ENCODE measurements at places on chromosomes 1 and 21.
A peak's percentile ranks its signal among the peaks of the same experiment; 100 is the strongest.

DNA sequence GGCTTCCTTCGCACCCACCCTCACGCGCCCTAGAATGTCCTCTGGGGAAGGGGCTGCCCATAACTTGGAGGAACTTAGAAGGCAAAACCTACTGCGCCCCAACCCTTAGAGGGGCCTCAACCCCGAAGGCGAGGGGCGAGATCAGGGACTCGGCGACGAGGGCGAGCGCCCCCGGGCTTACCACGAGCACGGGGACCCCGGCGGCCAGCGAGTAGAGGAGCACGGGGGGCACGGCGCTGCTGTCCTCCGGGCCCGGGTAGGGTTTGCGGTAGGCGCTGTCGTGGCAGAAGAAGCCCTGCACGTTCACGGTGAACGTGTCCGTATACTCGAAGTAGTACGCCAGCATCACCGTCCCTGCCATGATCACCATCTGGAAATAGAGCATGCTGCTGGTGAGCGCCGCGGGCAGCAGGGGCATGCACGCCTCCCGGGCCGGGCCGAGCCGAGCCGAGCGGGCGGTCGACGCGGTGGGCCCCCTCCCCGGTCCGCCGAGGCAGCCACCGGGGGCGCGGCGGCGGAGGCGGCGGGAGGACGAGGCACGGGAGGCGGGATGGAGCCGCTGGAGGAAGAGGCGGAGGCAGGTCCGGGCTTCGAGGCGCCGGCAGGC, 304 bp downstream of the PLPPR5 start:
- DNase-seq: no peak

- no peak for DNase-seq
Observed at GRCh38 chr1:14803002-14803789, 204.7 kb downstream of the KAZN start.

GRCh38 chr1:110962892-110963690, 631 bp downstream of the LRIF1 start:
- DNase-seq: peak; percentile 36

GRCh38 chr1:34367954-34368353, 191.2 kb downstream of the C1orf94 start:
- no peak for DNase-seq

DNA sequence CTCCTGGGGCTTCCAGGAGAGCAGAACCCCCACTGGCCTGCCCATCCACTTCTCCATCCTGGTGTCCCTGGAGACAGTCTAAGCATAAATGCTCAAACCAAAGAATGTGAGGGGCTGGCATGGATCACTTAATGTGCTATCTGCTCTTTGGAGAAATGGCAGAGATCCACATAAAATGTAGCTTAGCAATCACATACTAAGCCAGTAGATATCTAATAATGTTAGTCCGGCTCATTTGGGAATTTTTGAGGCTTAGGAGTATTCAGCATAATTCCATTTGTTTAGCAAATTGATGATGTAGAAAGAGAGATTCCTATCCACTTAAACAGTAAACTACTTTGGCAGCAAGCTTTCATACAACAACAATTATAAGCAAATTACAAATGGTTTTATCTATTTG, 90.7 kb downstream of the TENT5C start:
- DNase-seq: no peak

- DNase-seq: no peak
Observed at GRCh38 chr21:45105906-45106485, 31.6 kb downstream of the ADARB1 start.

- no peak for DNase-seq
Observed at GRCh38 chr1:57473448-57473847, 49.6 kb upstream of the DAB1 start.

DNA sequence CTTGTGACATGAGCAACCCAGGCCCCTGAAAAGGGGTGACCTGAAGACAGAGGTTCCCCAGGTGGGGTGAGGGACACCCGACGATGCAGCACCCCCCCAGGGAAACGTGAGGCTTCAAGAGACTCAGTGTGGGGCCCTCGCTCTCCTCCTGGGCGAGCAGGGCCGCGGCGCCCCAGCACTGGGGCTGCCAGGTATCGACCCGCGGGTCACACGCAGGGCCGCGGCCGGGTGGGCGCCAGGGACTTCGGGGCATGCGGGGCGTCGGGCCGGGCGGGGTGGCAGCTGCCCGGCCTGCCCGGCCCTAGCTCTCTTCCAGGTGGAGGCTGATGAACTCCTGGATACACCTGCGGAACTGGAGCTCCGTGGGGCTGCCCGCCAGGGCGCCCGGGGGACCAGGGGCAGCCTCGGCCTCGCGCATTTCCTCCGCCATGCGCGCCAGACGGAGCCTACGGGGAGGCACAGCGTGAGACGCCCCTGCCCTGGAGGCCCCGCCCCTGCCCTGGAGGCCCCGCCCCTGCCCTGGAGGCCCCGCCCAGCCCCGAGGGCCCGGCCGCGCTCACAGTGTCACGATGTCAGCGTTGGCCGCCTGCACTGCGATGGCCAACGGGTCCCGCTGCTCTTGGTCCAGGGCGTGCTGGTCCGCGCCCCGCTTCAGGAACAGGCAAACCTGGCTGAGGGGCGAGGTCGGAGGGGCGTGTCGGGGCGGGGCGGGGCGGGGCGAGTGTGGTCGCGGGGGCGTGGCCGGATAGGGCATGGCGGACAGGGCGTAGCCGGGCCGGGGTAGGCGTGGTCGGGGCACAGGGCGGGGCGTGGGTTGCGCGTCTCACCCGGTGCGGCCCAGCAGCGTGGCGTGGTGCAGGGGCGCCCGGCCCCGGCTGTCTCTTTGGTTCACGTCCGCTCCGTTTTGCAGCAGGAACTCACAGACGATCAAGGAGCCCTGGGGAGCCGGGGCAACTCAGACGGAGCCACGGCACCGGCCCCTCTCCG, 13.3 kb downstream of the SCNN1D start:
- DNase-seq: no peak

DNA sequence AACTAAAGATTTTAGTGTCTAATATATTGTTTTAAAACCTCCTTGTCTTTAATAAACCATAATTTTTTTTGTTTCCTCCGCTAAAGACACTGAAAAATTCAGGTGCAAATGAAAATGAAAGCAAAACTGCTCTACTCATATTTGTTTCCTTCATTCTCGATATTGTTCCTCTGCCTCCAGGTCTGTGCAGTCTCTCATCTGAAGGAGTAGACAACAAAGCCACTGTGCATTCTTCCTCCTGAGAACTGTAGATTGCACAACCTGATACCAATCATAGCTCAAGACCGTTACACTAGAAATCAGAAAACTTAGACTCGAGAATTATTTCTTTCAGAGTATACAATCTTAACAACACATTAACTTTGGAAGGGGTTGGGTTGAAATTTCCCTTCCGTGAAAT, 373.1 kb upstream of the CXADR start:
- DNase-seq: no peak

DNA sequence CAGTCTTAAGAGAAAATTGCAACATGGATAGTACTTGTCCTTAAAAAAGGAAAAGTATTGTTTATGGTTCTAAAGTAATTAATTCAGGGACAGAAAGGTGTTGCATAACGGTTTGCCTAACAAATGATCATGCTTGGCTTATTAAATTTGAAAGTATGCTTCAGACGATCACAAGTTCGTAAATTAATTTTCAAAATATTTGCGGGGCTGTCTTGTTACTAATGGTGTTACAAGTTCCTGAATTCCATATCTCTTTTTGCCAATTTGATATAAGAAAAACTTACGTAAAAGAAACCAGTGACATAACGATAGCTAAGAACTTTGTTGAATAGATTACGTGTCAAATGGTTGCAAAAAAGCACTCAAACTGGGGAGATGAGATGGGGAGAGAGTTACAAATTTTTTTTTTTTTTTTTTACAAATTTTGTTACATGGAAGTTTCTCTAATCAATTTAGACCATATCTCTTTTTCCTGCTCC, 1.3 kb downstream of the AGO3 start:
- DNase-seq: no peak

DNA sequence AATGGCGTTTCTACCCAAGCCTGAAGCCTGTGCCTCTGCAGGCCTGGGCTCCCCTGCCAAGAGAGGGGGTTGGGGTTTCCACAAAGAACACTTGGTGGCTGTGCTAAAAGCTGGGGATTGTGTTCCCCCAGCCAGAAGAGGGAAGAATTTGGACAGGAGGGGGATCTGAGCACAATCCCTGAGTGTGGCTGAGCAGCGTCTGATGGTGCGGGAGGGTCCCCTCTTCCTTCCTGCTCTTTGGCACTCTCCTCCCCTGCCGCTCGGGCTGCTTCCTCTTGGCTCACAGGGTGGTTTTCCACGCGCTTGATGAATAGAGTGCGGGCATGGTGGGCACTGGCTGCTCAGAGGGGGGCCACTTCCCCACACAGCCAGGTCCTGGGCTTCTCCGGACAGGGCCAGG, 3.7 kb downstream of the GPR37L1 start:
- DNase-seq: no peak

DNA sequence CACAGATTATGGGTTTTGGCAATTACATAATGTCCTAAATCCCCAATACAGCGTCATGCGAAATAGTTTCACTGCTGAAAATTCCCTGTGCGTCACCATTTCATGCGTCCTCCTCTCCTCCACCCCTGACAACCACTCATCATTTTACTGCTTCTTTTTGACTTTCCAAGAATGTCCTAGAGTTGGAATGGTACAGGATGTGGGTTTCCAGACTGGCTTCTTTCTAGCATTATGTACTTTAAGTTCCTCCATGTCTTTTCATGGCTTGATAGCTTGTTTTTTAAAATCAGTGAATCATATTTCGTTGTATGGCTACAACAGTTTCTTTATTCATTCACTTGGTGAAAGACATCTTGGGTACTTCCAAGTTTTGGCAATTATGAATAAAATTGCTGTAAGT, 7.4 kb downstream of the NBPF3 start:
- no peak for DNase-seq

GRCh38 chr1:61079296-61079897, 3.0 kb upstream of the NFIA start:
- DNase-seq: no peak

GRCh38 chr1:119787776-119788175, 19.1 kb upstream of the HMGCS2 start:
- DNase-seq: no peak

GRCh38 chr1:12078938-12079861, 16.1 kb downstream of the TNFRSF8 start:
- DNase-seq: peak; percentile 14

- DNase-seq: no peak
Observed at GRCh38 chr1:171140956-171141687, 44.0 kb upstream of the FMO2 start.

DNA sequence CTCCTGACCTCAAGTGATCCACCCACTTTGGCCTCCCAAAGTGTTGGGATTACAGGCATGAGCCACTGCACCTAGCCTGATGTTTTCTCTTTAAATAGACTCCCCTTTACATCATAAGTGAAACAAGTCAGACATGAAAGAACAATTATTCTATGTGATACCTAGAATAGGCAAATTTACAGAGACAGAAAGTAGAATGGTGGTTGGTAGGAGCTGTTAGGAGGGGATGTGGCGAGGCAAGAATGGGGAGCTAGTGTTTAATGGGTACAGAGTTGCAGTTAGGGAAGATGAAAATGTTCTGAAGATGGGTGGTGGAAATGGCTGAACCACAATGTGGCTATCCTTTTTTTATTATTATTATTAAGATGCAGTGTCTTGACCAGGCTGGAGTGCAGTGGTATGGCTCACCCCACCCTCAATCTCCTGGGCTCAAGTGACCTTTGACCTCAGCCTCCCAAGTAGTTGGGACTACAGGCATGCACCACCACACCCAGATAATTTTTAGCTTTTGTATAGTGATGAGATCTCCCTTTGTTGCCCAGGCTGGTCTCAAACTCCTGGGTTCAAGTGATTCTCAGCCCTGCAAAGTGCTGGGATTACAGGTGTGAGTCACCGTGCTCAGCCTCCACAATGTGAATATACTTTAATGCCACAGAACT, 28.4 kb downstream of the ELF3 start:
- DNase-seq: no peak

- no peak for DNase-seq
Observed at GRCh38 chr1:167820684-167821355, 93.1 kb downstream of the ADCY10 start.

DNA sequence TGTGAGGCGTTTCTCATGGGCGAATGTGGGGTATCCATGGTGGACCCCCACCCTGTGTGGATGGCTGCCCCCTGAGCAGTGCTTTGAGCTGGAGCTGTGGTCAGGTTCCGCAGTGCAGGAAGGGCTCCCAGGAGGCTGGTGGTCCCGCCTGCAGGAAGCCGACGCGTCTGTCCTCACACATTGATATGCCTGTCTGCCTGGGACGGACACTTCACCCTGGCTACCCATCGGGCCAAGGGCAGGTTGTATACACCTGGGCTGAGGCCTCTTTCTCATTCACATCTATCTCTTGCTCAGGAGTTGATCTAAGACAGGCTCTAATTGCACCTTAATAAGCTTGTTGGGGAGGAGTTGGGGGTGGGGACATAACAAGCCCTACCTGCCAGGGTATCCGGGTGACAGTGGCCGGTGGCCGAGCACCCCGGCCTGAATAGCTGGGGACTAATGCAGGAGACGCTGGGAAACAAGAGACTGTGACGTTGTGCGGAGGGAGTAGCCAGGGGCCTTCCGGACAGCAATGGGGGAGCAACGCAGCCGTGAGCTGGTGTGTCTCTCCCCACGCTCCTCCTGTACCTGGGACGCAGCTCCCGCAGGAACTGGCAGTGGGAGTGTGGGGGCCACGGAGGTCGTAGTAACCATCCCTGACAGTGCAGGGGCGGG, 21.7 kb downstream of the PDXK start:
- DNase-seq: no peak

- DNase-seq: no peak
Observed at GRCh38 chr1:197924516-197925123, 7.4 kb downstream of the LHX9 start.

GRCh38 chr1:110203021-110203661, 7.0 kb upstream of the KCNC4 start:
- DNase-seq: no peak

Data from activated CD8-positive, alpha-beta memory T cell treated with anti-CD3 and anti-CD28 coated beads for 1 hour (primary cell).